CD4-positive, alpha-beta T cell treated with Interferon alpha-2 for 1 hour (primary cell): ENCODE measurements at places on chromosomes 7 and 10.

DNA sequence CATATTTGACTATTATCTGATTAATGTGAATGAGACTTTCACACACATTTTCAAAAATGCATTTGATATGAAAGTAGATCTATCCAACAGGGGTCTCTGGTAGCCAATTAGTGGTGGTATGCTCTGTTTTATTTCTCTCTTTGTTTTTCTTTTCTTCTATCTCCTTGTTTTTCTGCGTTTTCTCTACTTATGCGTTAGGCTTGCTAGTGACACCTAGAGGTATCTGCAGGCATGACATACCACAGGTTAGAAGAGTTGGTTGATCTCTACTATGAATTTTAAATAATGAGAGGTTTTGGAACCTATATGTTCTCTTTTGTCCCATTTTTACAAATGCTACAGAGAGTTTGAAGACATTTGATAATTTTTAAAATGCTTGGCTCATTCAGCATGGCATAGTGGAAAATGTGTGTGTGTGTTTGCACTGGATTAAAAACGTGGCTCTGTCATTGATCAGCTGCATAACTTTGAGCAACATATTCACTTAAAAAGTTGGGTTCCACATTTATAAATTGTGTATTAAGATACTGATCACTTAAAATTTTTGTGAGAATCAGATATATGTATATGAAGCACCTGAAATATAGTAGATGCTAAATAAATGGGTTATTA is 28.1 kb upstream of the PLXDC2 start:
- no peak for DNase-seq

GRCh38 chr7:46859963-46860475 is 721.9 kb downstream of the TNS3 start:
- no peak for DNase-seq

GRCh38 chr7:42471573-42472174 is 234.7 kb upstream of the GLI3 start:
- no peak for DNase-seq

- no peak for DNase-seq
Observed at GRCh38 chr10:1020958-1021357, 4.7 kb downstream of the IDI2 start.

DNA sequence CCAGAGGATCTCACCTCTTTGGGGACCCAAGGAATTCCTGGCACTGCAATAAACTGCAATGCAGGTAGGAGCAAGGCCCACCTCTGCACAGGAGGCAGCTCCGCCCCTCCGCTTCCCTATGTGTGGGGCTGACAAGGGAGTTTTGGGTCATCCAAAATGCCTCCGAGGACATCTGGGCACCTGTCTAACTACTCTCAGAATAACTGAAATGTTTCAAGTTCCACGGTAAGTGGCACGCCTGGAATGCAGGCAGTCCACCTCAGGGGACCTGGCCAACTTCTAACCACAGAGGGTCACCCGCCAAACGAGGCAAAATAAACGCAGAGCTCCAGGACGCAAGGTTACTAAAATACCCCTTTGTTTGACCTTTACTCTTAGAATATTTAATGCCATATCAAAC is 102.5 kb downstream of the FGFR2 start:
- no peak for DNase-seq

GRCh38 chr7:117830422-117830954 is 42.8 kb downstream of the CTTNBP2 start:
- DNase-seq, result no peak

DNA sequence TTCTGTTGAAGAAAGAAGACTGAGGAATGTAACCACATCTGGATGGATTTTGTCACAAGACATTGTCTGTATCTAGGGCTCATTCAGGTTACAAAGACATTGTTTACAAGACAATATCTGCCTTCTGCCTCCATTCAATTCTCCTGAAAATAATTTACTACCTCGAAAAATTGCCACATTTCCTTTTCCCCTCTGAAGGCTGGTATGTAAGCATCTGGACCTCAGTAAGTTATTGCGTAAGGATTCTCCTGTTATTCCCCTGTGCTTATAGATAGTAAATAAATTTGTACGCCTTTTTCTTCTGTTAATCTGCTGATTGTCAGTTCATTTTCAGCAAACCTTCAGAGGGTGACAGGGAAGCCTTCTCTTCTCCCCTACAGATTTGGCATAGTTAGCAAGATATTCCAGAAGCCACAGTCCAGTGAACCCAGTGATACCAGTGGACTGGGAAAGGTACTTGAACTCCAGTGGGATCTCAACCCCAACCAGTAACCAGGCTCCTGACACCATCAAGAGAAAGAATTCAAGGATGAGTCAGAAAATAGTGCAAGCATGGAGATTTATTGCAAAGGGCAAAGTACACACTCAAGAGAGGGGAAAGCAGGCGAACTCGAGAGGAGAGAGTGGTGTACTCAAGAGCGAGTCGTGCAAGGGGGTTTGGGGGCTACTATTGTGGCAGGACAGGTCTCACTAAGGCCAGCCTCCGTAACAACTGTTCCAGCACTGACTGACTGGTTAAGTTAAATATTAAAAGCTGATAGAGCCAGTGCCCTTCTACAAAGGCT is 706.9 kb upstream of the GHITM start:
- DNase-seq, result no peak

- no peak for DNase-seq
Observed at GRCh38 chr7:44695756-44696155, 52.9 kb upstream of the ZMIZ2 start.

DNA sequence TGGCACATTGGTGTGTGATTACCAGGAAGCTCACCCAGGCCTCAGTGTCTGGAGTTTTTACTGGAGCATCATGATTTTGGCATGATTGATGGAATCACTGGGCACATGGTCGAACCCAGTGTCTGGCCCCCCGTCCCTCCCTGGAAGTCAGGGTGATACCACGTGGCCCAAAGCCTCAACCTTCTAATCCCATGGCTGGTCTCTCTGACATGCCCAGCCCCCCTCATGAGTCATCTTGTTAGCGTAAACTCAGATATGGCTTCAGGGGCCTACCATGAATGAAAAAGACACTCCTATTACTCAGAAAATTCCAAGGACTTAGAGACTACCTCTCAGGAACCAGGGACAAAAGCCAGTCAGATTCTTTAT is 109.3 kb downstream of the GRK5 start:
- no peak for DNase-seq

- DNase-seq, result no peak
Observed at GRCh38 chr10:70433581-70434280, 7.8 kb downstream of the NODAL start.

- no peak for DNase-seq
Observed at GRCh38 chr7:24637021-24637420, 63.8 kb downstream of the PALS2 start.

DNA sequence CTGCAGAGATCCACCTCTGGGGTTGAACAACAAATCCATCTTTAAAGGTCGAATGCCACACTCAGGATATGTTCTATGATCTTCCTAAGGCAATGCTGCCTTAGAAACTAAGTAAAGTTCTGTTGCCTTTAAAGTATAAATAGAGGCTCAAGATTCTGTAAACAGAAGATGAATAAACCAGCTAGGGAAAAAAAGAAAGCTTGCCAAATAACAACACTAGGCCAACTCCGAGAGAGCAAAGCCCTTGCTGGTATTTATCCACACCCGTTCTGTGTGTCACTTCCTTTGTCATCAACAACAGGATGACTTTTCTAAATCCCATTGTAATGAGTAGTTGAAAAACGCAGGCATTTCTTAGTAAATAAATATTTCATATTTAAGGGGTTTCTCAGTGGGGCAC is 330.0 kb upstream of the GLI3 start:
- DNase-seq, result no peak

- no peak for DNase-seq
Observed at GRCh38 chr7:7773334-7774309, 55.2 kb upstream of the RPA3 start.

- no peak for DNase-seq
Observed at GRCh38 chr10:124603376-124604213, 140.6 kb downstream of the FAM53B start.

DNA sequence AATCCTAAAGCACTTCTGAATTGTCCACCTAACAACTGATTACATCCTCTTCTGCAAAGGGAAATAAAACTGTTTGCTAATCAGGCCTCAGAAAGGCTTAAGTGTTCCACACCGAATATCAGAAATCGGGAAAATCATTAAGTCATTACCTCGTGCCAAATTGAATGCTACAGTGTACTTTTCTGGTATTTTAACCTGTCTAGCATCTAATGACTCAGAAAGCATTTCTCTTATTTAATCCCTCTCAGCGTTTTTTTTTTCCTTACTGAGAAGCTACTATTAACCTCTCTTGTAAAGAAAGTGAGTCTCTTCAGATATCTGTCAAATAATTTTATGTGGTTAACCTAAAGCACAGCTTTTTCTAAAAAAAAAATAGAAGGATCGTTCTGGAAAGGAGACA is 28.6 kb downstream of the VIM start:
- no peak for DNase-seq

- no peak for DNase-seq
Observed at GRCh38 chr10:51082857-51083256, 8.6 kb downstream of the PRKG1 start.

DNA sequence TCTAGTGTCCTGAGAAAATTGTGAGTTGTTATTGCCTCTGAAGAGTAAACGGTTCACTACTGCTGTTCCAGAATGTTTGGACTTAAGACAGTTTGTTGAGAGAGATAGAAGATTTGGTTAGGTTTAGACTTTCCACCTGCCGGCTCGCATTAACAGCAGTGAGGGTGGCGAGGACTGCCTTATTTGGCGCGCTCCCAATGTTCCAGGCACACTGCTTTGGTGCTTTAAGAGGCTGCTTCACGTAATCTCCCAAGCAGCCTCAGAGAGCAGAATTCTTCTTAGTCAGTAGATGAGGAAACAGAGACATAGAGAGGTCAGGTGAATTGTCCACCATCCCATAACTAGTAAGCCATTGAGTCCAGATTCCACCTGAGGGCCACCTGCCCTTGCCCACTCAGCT is 41.1 kb downstream of the GLRX3 start:
- DNase-seq, result no peak

DNA sequence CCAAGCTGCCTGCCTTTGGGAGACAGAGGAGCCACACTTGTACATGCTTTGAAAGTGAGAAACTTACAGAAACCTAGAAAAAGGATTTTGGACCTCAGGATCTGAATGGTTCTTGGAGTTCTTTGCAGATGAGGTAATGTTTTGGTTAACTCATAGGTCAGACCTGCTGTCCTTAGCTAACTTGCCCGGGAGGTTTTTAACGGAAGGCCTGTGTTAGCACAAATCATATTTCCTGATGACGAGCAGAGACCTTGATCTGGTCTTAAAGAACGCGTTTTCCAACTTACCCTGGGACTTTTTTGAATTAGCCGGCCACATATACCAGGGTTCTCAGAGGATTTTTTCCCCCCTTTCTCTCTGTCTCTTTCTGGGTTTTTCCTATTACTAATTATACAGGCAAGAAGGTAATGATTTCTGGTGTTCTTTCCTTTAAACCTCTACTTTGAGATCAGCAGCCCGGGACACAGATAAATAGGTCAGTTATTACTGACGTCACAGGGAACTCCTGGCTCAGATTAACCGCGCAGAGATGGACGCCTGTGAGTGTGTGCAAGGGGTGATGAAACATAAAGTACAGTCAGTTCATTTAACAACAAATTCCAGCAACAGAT is 101.7 kb upstream of the KLF6 start:
- DNase-seq, result no peak

GRCh38 chr7:132930881-132931280 is 151.0 kb downstream of the CHCHD3 start:
- no peak for DNase-seq

DNA sequence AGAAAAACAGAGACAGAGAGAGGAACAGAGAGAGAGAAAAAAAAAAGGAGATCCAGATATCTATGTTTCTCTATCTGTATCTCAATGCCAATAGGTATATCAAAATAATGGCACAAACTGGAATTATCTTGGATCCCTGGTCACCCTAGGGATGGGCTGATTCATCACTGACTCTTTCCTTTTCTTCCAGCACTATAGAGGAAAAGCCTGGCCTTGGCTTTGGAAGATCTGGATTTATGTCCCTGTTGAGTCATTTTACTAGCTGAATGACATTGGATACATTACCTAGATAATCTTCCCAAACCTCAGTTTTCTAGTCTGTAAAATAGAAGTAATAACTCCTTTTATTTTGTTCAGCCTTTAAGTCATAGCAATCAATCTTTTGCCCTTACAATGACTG is 152.8 kb upstream of the GDF10 start:
- no peak for DNase-seq

GRCh38 chr10:110376021-110376766 is 71.5 kb upstream of the SMNDC1 start:
- DNase-seq, result no peak

DNA sequence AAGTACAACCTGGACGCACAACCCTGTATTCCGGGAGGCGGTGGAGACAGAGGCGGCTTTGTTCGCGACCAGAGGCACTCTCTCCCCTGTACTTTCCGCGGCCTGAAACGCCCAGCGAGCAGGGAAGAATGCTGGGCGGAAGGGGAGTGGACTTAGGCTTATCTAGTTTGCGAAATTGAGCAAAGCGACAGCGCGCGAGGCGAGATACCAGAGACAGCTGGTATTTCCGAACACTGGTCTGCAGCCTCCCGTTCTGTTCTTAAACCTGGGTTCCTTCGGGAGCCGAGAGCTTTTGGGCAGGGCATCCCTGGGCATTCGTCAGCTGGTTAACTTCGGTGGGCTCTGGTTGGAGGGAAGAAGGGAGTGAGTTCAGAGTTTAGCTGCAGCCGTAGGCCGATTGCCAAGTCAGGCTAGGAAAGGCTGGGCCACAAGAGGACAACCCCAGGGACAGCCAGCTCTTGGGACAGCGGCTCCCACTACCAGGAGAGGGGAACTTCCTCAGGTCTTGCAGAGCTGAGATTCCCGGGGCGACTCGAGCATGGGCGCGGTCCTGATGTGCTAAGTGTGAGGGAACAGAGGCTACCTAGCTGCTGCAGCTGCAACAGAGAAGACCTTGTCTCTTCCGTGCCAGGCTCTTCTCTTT is 3.9 kb downstream of the HMX3 start:
- no peak for DNase-seq

DNA sequence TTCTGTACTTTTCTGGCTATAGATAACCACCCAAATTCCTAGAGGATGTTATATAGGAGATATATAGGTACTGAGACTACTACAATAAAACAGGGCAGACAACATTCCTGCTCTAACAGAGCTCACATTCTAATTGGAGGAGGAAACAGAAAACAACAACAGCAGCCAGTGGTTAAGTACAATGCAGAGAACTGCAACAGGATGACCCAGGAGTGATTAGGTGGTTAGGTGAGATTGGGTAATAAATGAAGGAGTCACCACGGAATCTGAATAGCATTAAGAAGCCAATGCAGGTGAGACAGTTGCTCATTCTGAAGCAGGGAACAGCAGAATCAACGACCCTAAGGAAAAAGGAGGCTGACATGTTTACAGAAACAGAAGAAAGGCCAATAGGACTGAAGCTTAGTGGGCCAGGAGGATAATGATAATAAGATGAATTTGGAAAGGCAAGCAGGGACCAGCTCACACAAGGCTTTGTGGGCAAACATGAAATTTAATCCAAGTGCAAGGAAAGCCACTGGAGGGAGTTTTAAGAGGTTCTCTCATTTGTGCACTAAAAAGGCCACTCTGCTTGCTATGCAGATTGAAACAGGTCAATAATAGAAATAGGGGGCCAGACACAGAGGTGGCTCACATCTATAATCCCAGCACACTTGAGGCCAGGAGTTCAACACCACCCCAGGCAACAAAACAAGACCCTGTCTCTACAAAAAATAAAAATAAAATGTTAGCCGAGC is 16.9 kb upstream of the REEP3 start:
- no peak for DNase-seq
